ENCODE measurements at places on chromosomes 16 and 17.

DNA sequence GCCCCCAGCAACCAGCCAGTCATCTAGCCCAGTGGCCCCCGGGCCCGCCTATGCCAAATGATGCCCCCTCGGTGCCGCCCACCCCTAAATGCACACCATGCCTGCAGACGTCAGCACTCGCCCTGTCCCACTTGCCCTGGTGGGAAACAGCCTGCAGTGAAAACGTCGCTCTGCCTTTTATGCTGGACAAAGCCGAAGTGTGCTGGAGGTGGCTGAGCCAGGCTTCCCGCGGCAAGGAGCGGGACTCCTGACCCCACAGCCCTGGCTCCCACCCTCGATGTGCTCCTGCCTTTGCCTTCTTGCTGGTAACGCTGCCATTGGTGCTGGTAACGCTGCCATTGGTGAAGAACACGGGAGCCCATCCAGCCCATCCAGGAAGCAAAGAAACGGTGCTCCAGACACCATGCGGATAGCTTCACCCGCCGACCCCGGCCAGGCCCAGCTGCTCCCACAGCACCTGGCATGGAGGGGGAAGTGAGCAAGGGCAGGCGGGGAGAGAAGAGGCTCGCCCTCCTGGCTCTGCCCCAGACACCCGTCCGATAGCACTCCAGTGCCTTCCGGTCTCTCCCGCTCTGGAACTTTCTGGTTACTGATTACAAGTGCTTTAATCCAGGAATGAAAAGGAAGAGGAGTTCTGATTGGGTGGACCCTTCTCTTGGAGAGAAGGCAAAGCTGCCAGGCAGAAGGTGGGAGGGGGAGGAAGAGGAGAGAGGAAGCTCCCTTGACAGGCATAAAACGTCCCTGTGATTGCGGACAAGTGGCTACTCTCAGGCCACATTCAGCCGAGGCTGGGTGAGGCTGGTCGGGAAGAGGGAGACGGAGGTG is 4.0 kb upstream of the BAIAP2 start:
- DNase-seq = peak; percentile 43

DNA sequence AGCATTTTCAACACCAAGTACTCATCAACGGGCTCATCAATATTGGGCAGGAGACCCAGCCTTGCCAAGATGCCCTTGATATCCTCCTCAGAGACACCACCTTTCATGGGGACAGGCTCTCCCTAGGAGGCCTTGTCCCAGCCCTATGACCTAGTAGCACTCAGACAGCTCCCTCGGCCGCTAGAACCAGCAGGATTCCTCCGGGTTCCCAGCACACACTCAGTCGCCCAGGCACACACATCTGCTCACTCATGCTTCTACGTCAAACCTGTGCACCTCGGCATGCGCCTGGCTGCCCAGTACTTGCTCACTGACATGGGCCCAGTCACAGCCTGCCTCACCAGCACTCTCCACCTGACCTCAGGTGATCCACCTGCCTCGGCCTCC is 17.0 kb downstream of the SRCIN1 start:
- DNase-seq = no peak

- DNase-seq = no peak
Observed at GRCh38 chr17:32277284-32277683, 11.7 kb downstream of the RHBDL3 start.

DNA sequence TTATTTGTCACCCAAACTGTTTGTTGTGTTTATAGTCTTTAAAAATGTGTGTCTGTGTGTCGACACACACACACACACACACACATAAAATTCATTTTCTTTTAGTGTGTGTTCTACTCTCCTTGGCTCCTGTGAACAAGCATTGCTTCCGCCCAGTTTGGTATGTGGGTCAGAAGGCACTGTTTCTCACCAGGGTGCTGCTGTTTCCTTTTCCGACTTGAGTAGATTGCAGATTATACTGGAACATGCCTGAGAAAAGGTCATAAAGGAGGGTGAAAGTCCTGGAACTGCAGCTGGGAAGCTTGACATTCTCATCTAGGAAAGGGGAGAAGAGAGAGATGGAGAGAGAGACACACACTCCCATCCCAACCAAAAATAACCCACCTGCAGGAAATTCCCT is 330.3 kb downstream of the BCAS3 start:
- DNase-seq = no peak

DNA sequence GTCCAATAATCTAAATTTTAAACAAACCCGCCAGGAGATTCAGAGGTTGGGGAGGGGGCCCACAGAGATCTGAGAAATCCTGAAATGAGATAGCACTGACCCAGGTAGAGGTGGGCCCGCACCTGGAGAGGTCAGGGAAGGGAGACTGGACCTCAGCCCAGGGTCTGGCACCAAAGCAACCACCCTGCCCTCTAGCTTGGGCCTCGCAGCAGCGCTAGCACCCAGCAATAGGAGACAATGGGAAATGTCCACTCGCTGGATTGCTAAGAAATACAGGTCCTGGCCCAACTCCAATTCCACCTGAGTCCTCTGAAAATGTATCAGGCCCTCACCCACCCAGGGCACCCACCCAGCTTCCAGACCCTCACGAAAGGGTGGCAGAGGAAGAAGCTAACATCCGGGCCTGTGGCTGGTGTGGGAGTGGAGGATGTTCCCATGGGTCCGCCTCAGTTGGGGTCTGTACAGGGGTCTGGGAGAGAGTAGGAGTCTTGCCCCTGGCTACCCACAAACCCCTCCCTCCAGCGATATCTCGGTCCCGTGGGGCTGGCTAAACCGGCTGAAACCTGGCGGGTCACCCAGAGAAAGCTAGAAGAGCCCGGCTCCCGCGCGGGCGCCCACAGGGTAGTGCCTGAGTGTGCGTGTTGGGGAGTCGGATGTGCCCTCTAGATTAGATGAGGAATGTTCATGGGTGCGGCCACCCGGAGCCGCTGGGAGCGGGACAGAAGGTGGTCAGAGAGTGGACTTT is 1.1 kb downstream of the PLLP start:
- no peak for DNase-seq

DNA sequence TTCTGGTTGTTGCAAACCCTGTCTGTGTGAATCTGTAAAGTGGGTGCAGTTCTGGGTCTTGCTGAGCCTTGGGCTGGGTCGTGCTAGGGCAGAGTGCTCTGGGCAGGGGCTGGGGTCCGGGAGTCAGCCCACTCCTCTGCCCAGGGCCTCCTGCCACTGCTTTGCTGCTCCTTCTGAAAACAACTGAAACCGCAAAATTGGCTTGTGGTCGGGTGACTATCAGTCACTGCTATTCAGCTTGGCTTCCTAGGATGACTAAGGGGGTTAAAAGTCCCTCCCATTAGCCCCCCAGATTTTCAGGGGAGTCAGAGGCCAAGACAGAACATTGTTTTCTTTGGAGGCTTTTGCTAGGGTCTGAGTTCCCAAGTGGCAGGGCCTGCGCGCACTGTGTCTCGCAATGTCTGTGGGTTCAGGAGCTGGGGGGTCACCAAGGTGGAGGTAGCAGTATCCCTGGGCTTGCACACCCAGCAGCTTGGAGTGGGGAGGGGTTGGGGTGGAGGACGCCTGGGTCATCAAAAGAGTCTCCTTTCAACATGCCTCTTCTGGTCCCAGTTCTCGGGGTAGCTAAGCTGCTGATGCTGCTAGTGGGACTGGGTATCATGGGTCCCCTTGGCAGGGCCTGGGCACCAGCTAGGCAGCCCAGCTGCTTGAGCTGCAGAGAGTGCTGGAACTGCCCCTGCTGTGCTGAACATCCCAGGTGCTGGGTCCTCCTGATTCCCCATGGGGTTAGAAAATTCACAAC is 13.5 kb upstream of the TBX21 start:
- DNase-seq = no peak

DNA sequence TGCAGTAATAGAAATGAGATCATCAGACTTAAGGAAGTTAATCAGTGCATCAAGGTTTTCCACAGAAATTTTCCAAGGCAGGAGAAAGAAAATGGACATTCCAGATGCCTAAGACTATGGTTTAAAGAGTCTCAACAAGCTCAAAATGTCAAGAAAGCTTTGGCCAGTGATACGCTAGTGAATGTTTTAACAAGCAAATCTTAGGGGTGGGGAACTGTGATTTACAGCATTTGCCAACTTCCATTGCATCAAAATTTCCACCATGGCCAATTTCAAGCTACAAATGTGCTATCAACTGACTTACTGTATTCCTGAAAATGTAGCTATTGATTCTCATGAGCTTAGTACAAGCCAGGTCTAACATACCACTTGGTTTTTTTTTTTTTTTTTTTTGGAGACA is 82.4 kb upstream of the CLEC3A start:
- no peak for DNase-seq

DNA sequence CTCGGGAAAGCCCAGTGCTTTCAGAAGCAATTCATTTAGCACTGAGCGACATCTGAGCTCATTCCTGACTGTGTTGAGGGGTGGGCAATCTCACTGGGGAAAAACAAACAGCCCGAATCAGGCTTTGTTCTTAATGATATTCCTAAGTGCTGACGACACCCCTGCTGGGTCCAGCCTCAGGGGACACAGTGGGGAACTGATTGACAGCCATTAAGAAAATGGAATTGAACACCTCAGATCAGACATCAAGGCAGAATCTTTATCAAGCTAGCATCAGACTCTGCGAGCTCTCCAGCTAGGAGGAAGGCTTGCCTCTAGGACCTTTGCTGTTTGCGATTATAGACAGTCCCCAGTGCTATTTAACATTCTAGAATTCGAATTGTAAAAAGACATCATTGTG is 22.5 kb upstream of the LYRM9 start:
- DNase-seq = no peak

GRCh38 chr17:2244545-2245525 is 58.8 kb downstream of the SMG6 start:
- DNase-seq = peak; percentile 77

DNA sequence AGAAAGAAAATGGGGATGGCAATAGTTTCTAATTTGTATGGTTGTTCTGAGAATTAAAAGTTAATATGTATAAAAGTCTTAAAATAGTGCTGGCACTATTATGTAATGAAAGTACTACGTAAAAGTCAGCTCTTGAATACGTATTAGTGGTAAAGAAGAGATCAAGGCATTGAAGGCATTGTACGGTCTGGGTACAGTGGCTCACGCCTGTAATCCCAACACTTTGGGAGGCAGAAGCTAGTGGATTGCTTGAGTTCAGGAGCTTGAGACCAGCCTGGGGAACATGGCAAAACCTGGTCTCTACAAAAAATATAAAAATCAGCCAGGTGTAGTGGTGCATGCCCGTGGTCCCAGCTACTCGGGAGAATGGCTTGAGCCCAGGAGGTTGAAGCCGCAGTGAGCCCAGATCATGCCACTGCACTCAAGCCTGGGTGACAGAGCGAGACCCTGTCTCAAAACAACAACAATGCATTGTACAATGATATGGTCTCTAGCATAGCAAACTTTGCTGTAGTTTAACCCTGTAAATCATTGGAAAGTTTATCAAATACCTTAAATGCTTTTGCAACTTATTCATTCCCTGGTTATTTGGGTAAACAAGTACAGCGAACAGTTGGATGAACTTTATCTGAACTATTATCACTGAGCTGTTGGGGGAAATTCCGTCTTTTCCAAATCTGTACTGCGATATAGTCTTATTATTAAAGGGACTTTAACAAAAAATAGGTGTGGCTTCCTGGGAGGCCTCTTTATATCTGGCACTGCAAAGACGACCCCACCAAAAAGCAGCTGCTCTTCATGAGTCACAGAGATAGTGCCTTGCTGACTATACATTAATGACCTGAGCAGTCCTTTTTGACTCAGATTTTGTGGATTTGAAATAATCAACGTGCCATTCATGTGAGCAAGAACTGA is 73.6 kb downstream of the GPRC5B start:
- DNase-seq = no peak

GRCh38 chr16:14337303-14338191 is 266.4 kb downstream of the MRTFB start:
- no peak for DNase-seq

DNA sequence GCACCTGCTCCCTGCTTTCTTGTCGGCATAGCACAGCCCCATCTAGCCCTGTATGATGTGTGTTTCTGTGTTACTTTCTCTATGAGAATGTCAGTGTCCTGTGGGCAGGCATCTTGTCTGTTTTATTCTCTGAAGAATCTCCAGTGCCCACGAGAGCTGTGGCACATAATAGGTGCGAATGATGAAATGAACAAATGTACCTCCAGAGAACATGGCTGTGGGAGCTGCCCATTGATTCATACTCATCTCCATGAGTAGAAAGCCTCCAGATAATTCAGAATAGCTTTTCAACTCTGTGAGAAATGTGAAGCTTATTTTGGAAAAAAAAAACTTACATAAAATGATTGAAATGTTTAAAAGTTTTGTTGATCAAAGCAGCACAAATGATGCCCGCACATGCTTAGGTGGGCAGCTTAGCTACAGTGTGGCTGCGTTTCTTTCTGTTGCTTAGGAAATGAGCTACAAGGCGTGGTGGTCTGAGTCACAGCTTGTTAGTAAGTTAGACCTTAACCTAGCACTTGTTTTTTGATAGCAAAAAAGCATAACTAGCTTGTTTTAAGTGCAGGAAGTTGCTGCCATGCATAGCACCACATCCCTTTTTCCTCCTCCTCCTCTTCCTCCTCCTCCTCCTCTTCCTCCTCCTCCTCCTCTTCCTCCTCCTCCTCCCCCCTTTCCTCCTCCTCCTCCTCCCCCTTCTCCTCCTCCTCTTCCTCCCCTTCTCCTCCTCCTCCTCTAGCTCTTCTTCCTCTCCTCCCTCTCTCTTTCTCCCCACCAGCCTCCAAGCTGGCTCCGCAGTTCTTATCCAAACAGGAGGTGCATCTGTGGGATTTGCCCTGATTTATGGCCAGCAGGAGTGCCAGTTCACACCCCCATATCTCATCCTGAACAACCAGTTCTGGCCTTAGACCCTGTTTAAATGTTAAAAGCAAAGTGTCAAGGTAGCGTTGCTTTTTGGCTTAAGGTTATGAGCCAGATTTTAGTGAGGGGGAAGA is 221.5 kb downstream of the IRF8 start:
- no peak for DNase-seq

DNA sequence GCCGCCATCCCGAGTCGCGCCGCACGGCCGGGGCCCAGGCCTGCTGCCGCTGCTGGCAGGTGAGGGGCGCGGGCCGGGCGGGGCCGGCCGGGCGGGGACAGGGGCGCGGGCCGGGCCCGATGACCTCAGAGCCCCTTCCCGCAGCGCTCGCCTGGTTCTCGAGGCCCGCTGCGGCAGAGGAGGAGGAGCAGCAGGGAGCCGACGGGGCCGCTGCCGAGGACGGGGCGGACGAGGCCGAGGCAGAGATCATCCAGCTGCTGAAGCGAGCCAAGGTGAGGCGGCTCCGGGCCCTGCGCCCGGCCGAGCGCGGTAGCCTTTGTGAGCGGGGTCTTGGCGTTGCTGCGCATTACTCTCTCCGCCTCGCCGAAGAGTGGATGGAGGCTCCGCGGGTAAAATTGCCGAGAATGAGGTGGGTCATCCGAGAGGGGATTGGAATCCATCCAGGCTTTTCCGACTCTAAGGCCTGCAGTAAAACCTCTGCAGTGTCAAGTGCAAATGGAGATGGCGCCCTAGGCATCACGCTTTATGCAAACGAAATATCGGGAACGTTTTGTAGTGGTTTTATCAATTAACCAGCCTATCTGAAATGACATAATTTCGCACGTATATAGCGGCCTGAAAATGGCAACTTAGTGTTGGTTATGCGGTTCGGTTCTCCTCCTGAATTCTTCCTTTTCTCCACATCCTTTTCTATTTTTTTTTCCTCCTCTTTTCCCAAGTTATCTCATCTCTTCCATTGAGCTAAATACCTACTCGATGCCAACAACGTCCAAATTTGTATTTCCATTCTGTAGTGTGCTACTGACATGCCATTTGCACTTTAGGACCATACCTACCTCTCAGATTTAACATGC is 577 bp downstream of the TTC19 start:
- DNase-seq = peak; percentile 36

Measured in BE2C (cell line).